Activated T-cell treated with anti-CD3 and anti-CD28 coated beads, Interleukin-2, amount 50 U/mL, for 72 hours (primary cell): ENCODE measurements at places on chromosomes 16 and 17.

- DNase-seq: no peak
These were observed 577 bp downstream of the TTC19 start for GRCh38 chr17:15999974-16000827.

- DNase-seq: no peak
These were observed 2.9 kb upstream of the ABCA10 start for GRCh38 chr17:69231521-69231920.

DNA sequence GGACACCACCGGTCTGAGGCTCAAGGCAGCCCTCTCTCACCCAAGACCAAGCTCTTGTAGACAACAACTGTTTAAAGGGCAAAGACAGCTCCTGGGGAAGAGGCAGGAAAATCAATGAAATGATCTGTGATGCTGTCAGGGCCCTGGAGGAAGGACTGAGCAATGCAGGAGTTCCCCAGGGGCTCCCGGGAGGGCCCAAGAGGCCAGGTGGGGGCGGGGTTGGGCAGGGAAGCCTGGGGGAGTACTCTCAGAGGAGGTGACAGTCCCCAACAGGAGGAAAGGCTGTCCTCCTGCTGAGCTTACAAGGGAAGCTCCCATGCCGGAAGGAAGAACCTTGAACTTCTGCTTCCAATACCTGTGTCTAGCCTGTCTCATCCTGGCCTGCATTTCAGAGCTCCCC is 8.3 kb upstream of the NOS2 start:
- DNase-seq: no peak

- DNase-seq: no peak
These were observed 35.3 kb upstream of the TBC1D3K start for GRCh38 chr17:37888881-37889280.

GRCh38 chr16:19735074-19735867 is 17.2 kb downstream of the IQCK start:
- no peak for DNase-seq

DNA sequence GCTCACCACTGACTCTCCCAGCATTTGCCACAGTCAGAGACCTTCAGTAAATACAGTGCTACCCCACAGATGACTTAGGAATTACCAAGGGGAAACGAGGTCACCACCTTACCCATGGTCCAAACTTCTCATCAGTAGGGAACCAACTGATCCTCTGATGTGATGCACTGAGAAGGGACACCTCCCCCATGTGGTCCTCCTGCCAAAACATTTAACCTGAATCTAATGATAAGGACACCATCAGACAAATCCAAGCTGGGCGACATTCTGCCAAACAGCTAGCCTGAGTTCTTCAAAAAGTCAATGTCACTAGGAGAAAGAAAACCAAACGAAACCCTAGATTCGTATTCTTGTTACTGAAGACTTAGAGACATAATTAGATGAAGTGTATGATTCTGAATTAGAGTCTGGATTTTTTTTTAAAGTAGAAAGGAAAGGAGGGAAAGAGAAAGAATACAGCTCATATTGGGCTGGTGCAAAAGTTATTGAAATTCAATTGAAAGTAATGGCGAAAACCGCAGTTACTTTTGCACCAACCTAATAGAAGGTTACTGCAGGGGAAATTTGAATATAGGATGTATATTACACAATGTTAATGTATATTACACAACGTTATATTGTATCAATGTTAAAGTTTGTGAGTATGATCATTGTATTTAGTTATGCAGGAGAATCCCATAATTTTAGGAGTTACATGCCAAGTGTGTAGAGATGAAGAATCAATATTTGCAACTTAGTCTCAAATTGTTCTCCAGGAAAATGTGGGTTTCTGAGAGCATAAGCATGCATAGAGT is 2.3 kb upstream of the CSNK2A2 start:
- no peak for DNase-seq

DNA sequence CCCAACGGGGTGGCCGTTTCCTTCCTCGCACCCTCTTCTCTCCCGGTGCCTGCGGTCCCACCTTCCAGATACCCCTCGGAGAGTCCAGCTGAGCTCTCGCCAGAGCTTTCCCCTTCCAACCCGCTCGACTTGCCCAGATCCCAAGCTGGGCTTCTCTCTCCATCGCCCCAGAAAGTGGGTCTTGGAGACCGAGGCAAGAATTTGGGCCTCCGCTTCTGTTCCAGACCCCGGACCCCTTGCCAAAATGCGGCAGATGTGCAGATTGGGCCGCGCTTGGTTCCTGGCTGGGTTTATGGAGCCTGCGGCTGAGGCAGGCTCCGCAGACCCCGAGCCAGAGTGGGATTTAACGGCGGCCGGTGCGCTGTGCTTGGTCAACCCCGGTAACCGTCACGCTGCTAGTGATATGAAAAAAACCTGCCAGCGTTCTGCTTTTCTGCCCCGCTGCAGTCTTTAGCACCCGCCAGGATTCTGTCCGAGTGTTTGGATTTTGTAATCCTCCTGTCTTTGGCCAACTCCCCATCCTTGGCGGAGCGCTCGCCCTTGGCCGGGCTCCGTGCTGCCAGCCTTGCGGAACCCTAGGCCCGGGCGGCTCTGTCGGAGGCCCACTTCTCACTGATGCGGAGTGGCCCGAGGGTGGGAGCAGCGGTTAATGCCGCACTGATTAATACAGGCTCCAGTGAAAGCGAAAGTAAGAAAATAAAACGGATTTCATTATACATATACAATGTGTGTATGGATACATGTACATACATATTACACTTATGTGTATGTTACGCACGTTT is 754 bp upstream of the SLFN11 start:
- DNase-seq: peak; percentile 56

DNA sequence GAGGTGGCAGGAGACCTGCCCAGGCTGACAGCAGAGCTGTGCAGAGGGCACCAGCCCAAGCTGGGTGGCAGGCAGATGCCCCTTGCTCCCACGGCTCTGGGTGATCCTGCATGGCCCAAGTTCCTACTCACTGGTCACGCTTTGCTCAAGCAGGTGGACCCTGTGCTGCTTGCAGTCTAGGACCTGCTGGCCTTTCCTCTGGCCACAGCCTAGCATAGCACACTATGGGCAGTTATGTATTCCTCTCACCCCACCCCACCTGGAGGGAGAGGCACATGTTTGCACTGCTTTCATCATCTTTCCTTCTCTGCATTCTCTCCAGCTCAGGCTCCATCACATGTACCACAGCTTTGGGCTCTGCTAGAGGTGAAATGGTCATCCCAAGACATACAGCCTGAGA is 19.6 kb upstream of the SREBF1 start:
- no peak for DNase-seq

GRCh38 chr17:76909971-76910760 is 42.0 kb downstream of the MGAT5B start:
- DNase-seq: peak; percentile 16

- no peak for DNase-seq
These were observed 303.3 kb downstream of the CEP112 start for GRCh38 chr17:65888649-65889048.

DNA sequence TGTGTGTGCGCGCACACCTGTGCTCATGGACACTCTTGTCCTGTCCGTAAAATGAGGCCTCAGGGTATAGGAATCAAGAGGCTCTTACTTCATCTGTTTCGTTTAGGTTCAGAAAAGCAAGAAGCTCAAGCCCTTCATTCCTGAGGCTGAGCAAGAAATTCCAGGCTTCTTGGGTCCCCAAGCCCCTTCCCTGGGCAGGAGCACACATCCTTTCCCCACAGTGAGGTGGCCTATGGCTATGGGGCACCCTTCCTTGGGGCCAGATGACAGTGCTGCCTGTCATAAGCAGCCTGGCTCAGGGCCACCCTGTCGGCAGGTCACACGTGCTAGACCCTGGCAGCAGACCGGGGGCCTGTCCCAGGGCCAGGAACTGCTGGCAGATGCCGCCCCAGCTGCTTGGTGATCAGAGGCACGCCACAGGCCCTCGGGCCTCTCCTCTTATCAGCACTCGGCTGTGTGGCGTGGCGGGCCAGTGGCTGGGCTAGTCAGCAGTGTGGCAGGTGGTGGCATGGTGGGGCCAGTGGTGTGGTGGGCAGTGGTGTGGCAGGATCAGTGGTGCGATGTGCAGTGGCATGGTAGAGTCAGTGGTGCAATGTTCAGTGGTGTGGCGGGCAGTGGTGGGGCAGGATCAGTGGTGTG is 50.2 kb downstream of the NKD1 start:
- DNase-seq: no peak

GRCh38 chr16:88719267-88719932 is 13.1 kb downstream of the CTU2 start:
- no peak for DNase-seq

DNA sequence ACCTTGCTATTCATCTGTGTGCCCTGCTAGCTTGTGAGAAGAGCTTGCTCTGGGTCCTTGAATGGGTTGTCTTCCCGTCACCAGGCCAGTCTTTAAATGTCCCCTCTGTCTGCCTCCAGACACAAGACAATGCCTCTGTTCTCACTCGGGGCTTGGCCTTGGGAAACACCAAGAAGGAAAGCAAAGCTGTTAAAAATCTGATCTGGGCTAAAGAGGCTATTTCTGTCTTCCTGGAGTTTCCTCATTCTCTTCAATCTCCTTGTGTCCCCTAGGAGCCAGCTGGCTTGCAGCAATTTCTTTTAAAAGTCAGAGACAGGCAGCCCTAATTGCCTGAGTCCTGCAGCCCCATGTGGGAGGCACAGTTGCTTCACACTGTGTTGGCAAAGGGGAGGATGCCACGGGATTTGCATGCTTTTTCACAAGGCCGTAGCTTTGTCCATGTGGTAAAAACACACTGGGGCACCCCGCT is 2.5 kb downstream of the DNAI2 start:
- DNase-seq: no peak

DNA sequence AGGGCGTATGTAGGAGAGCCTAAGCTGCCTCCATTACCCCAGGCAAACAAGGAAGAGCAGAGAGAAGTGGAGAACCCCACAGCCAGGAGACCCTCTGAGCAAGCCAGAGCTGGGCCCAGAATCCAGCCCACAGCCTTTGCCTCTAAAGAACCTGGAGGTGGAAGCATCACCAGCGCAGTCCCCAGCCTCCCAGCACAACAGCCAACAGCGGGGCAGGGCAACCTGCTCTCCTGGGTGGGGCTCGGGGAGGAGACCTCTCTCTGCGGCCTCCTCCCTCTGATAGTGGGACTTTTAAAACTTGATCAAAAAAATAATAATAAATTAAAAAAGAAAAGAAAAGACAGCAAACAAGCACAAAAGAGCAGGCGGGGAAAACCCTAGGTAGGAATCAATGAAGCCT is 45.9 kb downstream of the AXIN2 start:
- DNase-seq: no peak

DNA sequence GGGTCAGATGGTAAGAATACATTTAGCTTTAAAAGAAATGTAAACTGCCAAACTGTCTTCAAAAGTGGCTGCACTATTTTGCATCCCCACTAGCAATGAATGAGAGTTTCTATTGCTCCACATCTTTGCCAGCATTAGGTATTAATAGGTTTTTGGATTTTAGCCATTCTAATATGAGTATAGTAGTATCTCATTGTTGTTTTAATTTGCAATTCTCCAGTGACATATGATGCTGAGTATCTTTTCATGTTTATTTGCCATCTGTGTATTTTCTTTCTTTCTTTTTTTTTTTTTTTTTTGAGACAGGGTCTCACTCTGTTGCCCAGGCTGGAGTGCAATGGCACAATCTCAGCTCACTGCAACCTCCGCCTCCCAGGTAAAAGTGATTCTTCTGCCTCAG is 24.3 kb upstream of the MARCHF10 start:
- no peak for DNase-seq

DNA sequence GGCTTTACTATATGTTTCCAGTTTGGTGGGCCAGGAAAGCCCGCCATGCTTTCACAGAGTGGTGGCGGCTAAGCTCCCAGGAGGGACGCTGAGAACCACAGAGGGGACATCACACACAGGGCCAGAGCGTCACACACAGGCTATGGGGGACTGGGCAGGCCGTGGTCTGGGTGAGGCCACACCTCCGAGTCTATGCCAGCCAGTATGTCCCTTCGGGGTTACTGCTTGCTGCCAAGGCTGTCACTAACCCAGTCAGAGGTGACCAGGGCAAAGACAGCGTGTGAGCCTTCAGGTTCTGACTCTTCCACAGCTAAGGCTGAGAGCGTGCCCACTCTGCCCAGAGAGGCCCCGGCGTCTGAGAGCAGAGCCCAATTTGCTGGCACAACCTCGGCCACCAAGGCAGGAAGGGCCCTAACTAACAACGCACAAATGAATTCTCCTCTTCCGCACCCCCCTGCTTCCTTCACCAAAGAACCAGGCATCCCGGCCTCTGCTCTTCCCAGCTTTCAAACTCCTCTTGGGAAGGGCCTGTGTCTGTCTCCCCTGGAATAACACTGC is 2.9 kb downstream of the PLD6 start:
- no peak for DNase-seq

DNA sequence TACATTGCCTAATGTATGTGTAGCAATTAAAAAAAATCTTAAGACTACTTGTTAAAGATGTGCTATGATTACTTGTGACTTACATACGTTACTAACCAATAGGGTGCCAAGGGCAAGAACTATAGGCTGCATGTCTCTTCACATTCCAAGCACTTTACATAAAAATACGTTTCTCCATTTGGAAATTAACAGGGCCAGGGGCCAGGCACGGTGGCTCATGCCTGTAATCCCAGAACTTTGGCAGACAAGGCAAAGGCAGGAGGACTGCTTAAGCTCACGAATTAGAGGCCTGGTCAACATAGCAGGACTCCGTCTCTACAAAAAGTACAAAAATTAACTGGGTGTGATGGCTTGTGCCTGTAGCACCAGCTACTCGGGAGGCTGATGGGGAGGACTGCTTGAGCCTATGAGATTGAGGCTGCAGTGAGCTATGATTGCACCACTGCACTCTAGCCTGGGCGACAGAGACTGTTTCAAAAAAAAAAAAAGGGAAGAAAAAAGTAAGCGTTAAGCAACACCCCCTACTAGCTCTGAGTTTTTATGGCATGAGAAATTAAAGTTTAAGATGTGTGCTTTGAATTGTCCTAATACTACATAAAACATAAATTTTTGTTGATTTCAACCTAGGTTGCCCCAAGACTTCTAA is 12.3 kb downstream of the PSMD12 start:
- DNase-seq: no peak

GRCh38 chr17:49278076-49278475 is 47.5 kb upstream of the PHOSPHO1 start:
- no peak for DNase-seq

DNA sequence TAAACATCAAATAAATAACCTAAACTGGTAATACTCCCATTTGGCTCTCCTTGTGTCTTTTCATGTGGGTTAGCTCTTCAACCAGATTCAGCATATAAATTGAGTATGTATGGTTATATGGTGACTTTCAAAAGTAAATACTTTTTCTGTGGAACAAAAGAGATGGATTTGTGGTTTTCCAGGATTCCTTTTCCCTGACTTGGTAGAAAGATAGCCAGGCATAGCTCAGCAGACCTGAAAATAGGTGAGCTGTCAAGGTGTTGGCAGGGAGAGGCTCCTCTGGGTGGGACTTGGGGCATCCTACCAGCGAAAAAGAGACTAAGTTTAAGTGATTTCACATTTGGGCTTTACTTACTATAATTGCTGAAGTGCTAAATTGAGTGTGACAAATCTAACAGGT is 80.3 kb downstream of the FTO start:
- DNase-seq: no peak

- no peak for DNase-seq
These were observed 4.2 kb downstream of the HSPB9 start for GRCh38 chr17:42126836-42127235.

GRCh38 chr17:29714146-29714545 is 91.4 kb upstream of the CORO6 start:
- no peak for DNase-seq
